ENCODE measurements at places on chromosomes 7 and 10.

GRCh38 chr7:128323459-128324367 is 20.0 kb downstream of the RBM28 start:
- DNase-seq, result no peak

DNA sequence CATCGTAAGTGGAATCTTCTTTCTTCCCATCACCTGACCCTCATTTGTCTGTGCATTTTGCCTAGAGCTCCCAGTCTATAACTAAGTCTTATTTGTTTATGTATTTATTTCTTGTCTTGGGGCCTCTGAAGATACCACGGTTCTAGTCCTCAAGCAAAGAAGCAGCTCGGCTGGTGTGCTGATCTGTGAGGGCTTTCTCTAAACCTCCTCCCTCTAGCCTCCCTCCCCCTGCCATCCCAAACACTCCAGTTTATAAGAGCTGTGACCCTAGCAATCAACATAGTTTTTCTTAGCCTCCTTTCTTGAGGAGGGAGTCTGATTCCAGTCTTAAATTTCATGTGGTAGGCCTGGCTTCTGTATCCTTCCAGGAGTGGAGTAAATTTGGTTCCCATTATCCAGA is 15.7 kb upstream of the NDUFA5 start:
- DNase-seq, result no peak

DNA sequence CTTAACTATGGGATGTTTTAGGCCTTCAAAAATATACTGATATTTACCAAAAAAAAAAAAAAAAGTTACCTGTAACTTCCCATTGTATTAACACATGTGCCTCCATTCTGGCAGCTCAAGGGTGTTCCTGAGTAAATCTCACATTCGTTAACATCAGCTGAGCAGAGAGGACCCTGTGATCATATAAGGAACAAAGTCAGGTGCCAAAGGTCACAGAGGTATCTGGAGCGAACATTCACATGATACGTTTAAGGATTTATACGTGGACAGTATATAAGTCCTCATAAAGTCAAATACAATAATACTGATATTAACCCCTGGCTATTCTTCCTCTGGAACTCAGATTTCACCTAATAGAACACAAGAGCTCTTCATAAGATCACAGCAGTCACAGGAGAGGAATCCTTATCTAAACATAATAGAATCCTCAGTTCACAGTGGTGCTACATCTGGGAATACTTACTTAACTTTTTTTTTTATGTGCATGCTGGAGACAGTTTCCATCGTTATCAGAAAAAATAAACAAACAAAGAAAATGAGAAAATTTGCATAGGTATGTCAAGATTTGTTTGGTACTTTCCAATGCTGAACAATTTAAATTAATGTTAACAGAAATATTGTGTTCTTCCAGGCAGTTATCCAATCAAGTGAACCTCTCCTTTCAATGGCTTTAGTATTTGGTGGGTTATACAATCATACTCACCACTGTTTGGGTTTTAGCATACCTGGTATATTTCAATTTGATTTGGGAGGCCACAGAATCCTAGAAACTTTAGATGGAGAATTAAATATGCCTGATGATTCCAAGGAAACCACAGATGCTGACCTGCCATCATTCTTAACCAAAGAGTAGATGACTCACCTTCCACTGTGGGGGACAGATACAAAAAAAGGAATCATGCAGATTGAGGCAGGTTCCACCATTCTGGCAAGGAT is 6.6 kb downstream of the CUBN start:
- no peak for DNase-seq

GRCh38 chr7:106071356-106071998 is 40.6 kb downstream of the SYPL1 start:
- DNase-seq, result peak; percentile 36

DNA sequence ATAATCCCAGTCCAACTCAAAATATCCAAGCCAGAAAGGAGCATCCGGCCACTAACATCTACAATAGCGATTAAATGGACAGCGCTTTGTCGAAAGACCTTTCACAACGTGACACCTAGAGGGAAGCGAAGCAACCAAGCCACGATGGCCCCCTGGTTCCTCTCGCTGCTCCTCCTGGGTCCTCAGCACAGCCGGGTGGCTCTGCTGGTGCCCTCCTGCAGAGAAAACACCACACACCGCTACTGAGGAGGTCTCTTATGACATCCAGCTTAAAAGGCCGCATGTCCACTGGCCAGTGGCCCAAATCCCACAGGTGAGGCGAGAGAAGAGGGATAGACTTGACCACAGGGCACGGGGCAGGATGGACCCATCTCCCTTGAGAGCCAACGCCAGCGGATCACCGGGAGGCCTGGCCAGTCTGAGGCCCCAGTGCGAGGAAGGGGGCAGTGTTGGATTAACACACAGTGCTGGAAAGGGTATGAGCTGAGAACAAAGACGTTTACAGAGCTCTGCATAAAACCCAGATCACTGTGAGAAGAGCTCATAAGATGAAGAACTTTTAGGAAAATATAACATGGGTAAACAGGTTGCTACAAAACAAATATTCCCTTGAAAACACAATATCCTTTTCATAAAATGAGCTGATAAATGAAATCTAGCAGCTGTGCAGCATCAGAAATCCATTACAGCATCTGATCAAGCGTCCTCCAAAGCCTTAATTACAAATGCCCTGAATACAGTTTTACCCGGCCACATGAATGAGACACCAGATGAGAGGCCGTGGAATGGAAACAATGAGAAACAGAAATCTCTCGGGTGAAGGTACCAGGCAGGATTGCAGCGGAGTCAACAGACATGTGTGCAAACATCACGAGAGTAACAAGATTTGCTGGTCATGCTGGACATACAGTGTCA is 236.7 kb downstream of the DIP2C start:
- DNase-seq, result no peak

GRCh38 chr10:69421611-69422308 is 5.0 kb upstream of the TACR2 start:
- no peak for DNase-seq

DNA sequence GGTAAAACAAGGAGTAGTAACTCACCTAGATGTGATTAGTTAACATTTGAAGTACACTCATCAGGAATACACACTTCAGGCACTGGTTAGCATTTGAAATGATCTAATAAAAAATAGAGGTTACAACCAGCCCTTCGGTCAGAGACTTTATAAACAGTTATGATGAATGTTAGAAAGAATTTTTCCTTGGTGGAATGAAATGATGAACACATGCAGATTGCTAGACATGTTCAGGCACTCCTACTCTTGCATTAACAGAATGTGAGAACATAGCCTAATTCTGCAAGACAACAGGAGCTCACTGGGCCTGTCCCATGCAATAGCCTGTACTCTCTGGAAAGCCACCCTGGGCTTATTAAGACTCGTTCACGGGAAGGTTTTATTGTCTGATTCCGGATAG is 47.3 kb upstream of the TECTB start:
- no peak for DNase-seq

- DNase-seq, result no peak
Observed at GRCh38 chr7:114857605-114858004, 64.3 kb upstream of the MDFIC start.

DNA sequence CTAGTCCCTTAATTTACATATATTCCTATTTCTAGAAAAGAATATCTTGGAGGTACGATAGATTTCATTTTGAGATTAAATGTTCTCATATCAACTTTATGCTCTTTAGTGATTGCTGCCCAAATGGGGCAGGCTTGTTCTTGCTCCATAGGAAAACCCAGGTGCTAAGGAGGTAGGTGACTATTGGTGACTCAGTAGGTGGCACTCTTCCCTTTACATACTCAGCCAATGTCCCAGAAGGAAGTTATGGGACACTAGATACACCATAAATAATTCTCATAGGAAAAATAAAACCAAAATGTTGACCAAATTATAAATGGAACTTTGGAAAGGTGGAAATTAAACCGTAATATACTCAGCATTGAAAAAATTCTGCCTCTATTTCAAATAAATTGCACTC is 4.0 kb downstream of the SKAP2 start:
- DNase-seq, result no peak

GRCh38 chr10:99394761-99395386 is 35.5 kb downstream of the GOT1 start:
- no peak for DNase-seq

GRCh38 chr7:76252021-76252420 is 50.3 kb downstream of the SRRM3 start:
- no peak for DNase-seq

DNA sequence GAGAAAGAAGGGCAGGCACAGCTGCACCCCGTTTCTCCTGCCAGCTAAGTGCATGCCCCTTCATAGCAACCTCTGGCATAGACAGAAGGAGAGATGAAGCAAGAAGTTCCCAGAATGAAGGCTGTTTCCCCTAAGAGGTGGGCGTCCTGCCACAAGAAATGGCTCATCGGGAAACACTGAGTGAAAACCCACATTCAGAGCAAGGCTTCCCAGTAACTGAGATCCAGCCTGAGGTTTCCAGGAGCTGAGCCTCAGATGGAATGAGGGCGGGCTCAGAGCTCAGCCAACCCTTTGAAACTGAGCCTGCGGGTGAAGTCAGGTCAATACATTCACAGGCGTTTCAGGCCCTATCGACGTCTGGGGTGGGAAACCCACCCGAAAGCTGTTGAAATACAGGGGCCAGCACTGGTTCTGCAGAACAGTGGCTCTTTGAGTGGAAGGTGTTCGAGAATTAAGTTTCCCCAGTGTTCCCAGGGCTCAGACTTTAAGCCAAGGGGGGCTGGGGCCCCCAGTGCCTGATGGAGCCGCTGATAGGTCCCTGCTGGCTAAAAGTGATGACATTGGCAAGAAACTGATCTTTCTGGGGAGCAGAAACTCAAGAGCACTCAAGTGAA is 510.2 kb downstream of the RPS24 start:
- DNase-seq, result no peak

DNA sequence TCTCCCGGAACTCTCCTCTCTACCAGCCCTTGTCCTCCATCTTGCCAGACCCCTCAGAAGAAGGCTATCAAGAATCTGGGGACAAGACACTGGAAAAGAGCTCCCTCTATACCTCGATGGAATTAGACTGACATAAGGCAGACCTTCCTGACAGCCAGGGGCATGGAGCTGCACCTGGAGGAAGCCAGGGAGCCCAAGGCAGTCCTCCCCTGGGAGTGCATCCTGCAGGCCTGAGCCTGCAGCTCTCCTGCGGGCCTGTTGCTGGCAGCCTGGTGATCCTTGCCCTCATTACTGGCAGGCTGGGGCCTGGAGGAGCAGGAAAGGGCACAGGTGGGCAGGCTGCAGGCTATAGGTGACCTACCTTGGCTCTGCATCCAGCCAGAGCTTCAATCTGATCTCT is 323.4 kb downstream of the GRID1 start:
- no peak for DNase-seq

DNA sequence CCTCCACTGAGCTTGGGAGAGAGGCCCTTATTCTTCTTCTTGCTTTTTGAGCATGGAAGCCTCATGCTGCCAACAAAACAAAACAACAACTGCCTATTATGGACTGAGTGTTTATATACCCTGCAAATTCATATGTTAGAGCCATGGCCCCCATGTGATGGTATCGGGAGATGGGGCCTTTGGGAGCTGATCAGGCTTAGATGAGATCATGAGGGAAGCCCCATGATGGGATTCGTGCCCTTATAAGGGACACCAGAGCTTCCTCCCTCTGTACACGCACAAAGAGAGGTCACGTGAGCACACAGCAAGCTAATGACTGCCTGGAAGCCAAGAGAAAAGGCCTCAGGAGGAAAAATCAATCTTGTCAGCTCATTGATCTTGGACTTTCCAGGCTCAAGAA is 235.0 kb downstream of the FANK1 start:
- DNase-seq, result no peak

GRCh38 chr7:147968046-147968610 is 622.4 kb upstream of the C7orf33 start:
- no peak for DNase-seq

DNA sequence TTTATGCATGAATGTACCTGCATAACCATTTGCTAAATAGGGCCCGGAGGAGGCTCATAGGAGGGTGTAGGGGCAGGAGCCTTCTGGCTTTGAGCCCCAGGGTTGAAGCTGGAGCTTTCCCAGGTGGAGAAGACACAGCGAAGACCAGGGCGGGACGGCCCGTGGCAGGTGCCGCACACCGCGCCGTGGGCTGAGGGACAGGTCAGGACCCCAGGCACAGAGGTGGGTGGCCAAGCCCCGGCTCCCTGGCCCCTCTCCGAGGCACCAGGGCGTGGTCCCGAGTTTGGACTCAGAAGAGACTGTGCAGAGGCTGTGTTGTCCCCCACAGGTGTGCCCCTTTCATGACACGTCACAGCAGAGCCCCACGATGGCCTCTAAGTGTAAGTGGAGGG is 56.5 kb downstream of the PWWP2B start:
- DNase-seq, result no peak

DNA sequence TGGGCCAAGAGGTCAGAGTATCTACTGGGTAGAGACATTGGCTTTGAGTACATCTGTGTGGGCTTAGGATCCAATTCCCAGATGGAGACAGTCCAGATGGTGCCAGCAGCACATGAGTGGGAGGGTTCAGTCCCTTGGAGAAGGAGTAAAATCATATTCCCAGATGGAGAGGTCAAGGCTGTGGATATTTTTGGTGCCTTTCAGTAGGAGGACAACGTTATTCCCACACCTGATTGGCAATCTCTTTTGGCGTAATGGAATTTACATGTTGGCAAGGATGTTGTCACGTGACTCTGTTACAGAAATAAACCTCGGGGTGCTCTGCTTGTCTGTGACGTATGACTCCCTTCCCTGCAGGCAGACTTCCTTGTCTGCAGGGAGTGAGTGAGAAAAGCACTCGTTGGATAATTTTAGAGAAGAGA is 27.6 kb downstream of the NPS start:
- no peak for DNase-seq

DNA sequence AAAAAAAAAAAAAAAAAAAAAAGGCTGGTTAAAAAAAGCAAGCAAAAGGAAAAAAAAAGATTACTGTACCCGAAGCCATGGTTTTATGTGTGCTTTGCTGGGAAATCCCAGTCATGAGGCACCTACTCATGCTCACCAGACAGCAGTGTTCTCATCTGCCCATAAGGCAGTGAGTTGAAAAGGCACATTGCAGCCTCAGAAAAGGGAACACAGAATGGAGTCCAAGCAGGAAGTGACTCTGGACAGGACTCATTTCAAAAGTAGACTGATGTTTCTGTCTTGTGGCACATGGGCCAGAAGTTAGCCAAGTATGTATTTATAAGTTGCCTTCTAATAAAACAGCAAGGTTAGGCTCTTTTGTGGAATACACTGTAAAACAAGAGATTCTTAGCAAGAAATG is 40.2 kb downstream of the PDSS1 start:
- DNase-seq, result peak; percentile 43

GRCh38 chr7:125355899-125356298 is 426.3 kb upstream of the POT1 start:
- DNase-seq, result no peak

DNA sequence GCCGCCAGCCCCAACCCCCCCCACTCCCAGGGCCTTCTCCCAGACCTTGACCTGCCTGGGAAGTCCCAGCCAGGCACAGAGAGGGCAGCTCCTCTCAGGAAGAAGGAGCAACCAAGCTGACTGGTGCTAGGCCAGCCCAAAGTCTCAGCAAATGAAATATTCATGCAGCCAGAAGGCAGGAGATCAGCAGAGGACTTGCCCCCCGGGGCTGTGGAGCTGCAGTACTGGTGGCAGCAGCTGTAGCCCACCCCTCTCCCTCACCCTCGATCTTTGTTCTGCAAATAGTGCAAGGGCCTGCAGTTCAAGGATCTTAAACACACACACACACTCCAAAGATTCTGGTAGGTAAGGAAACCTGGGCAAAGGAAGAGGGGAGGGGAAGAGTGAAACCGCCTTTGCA is 3.5 kb upstream of the SRRM3 start:
- DNase-seq, result no peak
